SW 1271 (cell line): ENCODE measurements at places on chromosomes 2 and 18.

DNA sequence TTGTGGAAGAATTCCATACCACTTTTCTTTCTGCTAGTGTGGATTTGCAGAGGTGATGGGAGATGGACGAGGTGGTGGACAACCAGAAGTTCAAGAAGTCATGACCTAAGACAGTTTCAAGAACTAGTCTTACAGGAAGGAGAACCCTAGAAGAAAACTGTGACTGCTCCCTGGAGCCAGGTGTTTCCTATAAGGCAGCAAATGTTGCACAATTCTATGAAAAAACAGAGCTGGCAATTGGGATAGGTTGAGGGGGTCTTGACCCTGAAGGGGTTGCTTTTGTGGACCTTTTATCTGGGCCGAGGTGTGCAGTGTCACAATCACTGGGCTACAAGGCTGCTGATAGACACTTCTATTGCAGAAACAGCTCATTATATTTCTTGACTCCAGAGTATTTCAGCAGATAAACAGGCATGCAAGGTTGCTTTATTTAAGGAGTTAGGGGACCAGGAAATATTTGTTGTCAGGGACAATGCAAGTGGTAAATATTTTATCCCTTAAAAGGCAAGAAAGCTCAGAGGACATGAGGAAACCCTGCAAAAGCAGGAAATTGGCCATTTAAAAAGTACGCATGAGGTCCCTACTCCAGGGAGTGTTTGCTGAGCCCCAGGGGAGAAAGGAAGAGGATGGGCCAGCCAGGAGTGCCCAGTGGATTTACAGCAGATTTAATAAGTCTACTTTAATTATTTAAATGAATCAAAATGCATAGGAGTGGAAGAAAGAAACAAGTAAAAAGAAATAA, 22.9 kb downstream of the APCDD1 start:
- DNase-seq, result no peak

- no peak for DNase-seq
These were observed 21.7 kb downstream of the ZNF638 start for GRCh38 chr2:71353248-71353647.

DNA sequence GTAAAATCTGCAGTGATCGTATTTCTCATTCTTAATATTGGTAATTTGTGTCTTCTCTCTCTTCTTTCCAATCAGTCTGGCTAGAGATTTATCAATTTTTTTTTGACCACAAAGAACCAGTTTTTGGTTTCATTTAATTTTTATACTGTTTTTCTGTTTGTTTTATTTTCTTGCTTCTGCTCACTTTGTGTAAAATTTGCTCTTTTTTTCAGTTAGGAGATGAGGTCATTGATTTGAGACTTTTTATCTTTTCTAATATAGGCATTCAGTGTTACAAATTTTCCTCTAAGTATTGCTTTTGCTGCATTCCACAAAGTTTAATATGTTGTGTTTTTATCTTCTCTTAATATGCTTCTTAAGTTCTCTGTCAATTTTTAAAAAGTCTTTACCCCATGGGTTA, 160.5 kb downstream of the TPGS2 start:
- DNase-seq, result no peak

- DNase-seq, result no peak
These were observed 147.5 kb upstream of the SESTD1 start for GRCh38 chr2:179412112-179412511.

DNA sequence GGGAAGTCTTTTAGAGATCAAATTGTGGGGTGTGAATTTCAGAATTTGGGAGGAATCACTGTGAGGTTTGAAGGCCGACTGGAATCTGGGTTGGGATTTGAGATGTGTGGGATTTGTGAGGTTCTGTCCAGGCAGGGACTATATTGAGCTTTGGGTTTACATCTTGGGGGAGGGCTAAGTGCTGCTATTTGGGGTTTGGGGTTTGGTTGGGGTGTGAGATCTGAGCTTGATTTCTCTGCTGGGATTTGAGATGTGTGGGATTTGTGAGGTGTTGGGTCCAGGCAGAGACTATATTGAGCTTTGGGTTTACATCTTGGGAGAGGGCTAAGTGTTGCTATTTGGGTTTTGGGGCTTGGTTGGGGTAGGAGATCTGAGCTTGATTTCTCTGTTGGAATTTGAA, 864 bp downstream of the GMPPA start:
- no peak for DNase-seq

GRCh38 chr2:20182241-20182931, 42.5 kb downstream of the SDC1 start:
- no peak for DNase-seq

GRCh38 chr2:234044157-234044556, 6.3 kb upstream of the SPP2 start:
- DNase-seq, result no peak

DNA sequence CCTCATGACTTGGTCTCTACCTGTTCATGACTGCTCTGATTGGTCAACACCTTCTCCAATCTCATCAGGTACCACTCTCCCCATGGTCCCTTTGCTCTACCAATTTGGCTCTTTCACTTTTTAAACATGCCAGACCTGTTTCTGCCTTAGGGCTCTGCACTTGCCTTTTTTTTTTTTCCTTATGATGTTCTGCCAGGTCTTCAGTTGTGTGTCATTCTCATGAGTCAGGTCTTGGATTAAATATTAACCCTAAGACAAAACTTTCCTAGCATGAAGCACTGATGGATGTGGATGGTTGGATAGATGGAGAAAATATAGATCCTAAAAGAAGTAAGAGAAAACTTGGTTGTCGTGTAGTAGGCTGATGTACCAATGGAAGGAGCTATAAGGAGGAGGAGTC, 219.3 kb downstream of the TTC32 start:
- no peak for DNase-seq

DNA sequence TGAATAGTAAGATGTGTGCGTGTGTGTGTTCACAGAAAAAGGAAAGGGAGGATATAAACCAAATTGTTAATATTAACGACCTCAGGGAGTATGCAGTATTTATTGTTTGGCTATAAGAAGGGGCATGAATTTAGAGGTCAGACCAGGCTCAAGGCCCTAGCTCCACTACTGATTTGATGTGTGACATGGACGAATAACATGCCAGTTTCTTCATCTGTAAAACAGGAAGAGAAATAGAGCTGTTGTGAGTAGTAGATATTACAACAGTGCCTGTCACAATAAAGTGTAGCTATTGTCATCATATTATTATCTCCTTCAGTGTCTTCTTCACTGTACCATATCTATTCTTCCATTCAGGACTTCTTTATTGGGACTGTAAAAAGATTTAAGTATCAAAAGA, 4.1 kb upstream of the MAT2A start:
- DNase-seq, result no peak

GRCh38 chr2:166494140-166494624, at the start of gene SCN7A:
TSS of gene SCN7A (minus strand) at chr2:166494249. CDS start at chr2:166477696, 16,553 bp downstream.
- no peak for DNase-seq

DNA sequence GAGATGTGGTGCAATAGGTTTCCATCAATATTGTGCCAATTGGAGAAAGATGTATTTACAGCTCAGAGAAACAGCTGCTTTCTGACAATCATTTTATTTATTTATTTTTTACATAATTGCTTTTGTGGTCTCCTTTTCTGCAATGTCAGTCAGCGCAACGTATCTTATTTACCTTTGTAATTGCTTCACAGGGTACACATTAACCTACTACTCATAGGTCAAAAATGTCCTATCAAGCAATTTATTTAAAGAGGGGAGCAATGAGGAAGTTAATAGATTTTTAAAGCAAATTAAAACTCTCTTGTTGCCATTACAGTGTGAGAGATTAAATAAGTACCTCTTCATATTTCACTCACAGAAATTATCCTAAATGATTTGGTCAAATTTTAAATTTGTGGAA, 291.0 kb downstream of the CALCRL start:
- DNase-seq, result no peak

DNA sequence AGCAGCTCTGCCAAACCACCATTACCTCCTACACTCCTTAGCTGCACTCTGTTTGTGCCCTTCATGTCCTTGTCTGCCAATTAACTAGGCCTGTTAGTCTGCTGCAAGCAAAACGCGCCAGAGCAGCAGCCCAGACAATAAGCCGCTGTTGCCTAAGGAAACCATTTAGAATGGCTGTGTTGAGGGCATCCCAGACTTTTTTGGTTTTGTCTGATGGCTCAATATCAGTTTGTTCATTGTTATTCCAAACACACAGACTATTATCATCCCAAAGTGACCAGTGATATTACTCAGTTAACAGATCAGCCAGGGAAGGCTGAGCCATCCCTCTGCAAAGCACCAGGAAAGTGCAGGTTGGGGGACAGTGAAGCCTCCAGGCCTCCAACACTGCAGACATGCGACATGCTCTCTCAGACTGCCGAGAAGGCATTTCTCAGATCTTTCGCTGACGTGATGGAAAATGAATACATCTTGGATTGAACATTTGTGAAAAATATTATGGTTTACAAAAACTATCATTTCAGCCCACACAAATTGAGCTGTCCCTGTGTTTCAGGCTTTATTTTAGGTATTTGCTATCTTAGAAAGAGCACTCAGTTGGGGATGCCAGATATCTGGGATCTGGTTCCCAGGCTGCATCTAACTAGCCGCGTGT, 182.0 kb upstream of the HNRNPA3 start:
- no peak for DNase-seq

DNA sequence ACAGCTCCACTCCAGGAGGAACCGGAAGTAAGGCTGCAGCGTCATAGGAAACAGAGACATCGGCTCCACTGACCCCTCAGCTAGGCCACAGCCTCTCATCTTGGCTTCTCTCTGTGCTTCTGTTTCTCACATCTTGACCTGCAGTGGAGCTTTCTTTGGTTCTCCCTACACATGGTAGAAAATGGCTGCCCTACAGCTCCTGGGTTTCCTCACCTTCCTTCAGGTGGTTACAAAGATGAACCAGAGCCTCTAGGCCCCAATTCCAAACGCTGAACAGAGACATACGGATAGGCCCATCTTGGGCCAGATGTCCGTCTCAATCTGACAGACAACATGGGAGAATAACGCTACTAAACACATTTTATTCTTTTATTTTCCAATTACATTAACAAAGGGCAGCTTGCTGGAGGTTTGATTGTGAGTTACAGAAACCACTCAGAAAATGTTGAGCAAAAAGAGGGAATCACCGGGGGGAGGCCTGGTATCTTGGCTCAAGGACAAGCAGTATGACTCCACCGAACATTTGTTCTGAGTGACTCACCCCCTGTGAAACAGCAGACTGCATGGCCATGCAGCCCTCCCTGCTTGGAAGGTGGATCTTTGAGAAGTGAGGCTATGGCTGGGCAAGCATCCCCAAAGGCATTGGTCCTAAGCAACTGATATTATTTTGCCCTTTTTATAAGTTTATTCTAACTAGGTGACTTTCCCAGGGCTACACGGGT, 303.5 kb downstream of the CDCA7 start:
- no peak for DNase-seq

GRCh38 chr2:12168791-12169388, 422.5 kb downstream of the LPIN1 start:
- DNase-seq, result no peak

GRCh38 chr2:226673314-226673723, 126.3 kb downstream of the IRS1 start:
- peak; percentile 95 for DNase-seq

DNA sequence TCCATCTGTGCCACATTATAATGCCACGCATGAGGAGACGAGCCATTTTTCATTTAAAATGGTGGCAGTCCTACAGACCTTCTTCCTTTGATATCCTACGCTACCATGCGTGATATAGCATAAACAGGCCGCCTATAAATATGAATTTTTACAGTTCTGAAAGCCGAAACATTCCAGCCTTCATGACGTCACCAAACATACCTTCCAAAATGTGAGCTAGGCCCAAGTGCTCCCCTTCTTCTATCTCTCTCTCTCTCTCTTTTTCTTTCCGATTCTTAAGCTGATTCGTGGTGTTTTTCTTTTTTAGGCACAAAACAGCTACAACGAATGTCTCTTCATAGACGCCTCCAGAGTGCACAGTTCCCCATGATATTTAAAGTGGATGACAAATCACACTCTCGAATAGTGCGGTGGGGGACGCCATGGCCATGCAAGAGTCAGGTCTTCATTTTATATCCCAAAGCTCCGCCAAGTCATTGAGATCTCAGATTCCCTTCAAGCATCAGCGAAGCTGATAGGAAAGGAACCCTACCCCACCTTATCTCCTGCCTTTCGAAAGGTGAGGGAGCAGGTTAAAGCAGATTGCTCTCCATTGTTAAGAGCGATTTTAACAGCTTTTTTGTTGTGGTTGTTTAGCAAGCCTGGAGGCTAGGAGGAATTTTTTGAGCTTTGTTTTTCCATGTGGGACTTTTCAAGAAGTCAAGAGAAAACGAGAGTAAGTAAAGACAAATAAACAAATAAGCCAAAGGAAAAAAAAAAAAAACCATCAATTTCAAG, 436.3 kb downstream of the CMPK2 start:
- DNase-seq, result no peak

GRCh38 chr18:34913837-34914661, 127.2 kb upstream of the MAPRE2 start:
- no peak for DNase-seq

DNA sequence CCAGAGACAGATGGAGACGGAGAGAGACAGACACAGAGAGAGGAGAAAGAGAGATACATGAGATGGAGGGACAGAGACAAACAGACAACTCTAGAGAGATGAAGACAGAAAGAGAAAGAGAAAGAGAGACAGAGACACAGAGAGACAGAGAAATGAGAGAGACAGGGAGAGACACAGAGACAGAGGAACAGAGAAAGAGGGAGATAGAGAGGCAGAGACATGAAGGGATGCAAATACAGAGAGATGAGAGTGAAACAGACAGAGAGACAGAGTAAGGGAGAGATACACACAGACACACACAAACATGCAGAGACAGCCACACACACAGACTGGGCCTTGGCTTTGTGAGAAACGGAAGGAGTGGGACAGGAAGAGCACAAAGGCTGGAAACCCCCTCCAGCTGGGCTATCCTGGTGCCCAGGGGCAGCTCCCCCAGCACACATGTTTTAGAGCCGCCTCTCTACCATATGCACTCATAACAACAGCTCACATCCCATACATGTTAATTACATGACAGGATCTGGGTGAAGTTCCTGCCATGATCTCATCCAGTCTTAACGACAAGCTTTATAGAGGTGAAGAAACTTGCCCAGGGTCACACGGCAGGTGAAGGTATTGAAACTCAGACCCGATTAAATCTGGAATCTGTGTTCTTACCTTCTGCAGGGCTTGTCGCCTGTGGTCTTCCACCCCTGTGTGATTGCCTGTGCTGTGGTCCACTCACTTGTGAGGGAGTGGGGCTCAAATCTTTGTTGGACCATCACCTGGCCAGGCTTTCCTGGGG, 32.4 kb downstream of the IL18R1 start:
- no peak for DNase-seq

GRCh38 chr2:231286964-231287363, 88.5 kb downstream of the ARMC9 start:
- no peak for DNase-seq

- DNase-seq, result no peak
These were observed 55.3 kb downstream of the OSBPL1A start for GRCh38 chr18:24342347-24342746.

DNA sequence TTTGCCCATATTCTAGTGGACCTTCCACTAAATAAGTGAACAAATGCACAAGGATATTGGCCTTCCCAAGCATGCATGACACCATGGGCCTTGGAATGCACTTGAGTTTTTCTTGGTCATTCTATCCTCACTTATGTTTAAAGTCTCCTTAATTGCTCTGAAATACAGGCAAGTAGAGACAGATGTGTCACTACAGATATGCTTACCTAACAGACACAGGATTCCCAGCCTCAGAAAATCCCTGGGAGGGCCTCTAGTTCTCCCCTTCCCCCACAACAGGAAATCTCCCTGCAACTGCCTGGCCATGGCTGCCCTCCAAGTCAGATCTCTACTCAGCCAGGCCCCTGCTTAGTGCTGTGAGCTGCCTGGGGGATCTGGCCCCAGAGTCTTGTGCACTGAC, 445.2 kb downstream of the IRS1 start:
- DNase-seq, result no peak

GRCh38 chr18:11850821-11851145, 430 bp upstream of the CHMP1B start:
- DNase-seq, result no peak

GRCh38 chr2:183284606-183285005, 160.4 kb downstream of the NUP35 start:
- peak; percentile 47 for DNase-seq
